Fibroblast of lung (primary cell): ENCODE measurements at places on chromosomes 1 and 21. TPM values are rescaled to one million over a fixed set of nuclear protein-coding genes. Genes with fewer than 3 reads are reported as not detected.

RIMKLA gene
- polyA plus RNA-seq, result 0.05 TPM in 1 of 2 replicates, not detected in the other

- no peak for DNase-seq
Observed at GRCh38 chr1:90046635-90047034, 51.7 kb downstream of the ZNF326 start.

GRCh38 chr1:222582099-222582774 is 7.5 kb downstream of the TAF1A start:
- no peak for DNase-seq

DNA sequence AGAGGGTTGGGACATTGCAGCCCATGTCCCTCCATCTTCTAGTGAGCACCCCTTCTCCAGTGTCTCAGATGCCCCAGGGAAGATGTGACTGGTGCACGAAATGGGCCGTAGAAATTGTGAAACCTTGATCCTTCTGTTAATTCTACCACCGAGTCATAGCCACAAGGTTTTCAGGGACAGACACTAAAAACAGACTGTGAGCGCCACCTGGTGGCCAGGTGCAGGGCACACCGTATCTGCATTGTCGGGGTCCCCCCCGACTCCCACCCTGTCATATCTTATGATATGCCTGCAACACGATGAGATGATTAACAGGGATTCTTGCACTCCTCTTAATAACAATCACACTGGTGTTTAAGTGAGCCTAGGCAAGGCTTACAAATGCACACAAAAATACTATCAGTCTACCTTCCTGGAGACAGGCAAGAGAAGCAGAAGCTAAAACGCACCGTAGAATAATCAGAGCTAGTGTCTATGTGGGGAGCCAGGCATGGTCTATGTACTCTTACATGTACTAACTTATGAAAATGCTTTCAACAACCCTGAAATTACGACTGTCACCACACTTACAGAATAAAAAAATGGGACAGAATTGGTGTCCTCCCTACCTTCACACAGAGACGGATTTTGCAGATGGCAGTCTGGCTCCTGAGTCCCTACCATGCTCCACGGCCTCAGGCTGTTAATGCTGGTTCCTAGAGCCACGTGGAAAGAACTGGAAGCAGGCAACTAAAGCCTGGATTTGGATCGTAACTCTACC is 57.9 kb downstream of the FHAD1 start:
- peak; percentile 44 for DNase-seq

GRCh38 chr1:66380452-66381212 is 153.3 kb upstream of the SGIP1 start:
- no peak for DNase-seq

GRCh38 chr1:62989497-62989896 is 205.6 kb downstream of the ATG4C start:
- no peak for DNase-seq

SLC1A7 gene
- 0.09 and 0.15 TPM in 2 replicates for polyA plus RNA-seq

KRTAP10-9 gene
- polyA plus RNA-seq, result not detected in 2 replicates

DNA sequence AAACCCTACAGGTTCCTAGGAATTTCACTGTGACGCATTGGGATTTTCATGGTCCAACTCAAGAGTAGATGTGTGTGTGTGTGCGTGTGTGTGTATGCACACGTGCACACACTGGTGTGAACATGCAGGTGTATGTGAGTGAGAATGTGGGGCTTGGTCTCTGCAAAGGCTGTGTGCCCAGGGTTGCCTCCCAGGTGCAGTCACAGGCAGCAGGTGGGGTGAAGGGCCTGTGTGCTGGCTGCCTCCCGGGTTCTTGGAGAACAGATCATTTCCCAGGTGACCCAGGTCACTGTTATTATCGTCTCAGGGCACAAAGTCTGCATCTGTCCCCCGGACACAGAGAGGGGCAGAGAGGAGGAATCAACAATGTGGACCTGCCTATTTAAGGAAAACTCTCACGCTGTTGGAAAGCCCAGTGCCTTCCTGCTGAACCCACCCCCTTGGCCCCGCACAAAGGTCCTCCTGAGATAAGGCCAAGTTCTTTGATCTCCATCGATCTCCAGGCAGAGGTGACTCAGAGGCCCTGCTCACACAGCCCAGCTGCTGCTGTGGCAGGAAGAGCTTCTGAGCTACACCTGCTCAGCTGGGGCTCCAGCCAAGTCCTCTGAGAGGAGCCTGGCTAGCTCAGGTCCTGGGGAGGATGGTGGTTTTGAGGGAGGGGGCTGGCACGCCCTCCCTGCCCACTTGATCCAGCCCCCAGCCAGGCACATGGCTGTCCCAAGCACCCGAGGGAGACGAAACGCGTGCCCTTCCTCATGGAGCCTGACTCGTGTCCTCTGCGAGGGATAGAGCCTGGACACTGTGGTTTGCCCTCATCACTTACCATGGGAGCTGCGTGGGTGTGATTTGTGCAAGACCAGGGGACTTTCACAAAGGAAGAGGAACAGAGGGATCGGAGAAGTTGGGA is 134.0 kb upstream of the ARHGEF16 start:
- DNase-seq, result no peak

VHLL gene
- not detected in 2 replicates for polyA plus RNA-seq

GRCh38 chr1:108096089-108096488 is 104.1 kb downstream of the SLC25A24 start:
- no peak for DNase-seq

DNA sequence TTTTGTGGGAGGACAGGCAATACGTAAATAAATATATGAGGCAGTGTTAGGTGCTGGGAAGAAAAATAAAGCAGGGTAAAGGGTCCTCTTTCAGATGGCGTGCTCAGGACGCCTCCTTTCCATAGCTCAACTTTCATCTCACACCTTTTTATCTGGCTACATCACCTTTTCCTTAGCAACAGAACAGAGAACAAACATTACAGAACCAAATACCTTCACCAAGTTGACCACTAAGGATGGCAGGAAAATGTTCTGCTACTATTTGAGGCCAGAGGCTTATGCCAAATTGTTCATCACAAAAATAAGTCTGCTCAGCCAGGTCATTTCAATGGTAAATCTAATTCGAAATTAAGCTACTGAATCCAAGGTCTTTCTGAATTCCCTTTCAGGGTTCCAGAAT is 149.2 kb upstream of the C1orf21 start:
- no peak for DNase-seq

DNA sequence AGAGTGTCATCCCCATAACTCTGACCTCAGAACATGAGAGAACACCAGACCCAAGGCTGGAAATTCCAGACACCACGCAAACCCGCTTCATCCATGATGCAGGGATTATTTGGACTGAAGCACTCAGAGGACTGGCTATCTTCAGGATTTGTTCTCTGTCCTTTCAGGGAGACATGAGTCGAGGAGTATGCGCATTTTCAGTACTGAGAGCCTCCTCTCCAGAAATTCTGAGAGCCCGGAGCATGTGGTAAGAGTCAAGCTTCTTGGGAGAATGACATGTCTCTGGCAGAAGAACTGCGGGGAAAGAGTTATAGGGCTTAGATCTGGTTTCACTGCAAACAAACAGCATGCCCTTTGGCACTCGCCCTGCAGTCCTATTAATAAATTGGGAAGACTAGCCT is 6.9 kb downstream of the LAX1 start:
- peak; percentile 63 for DNase-seq

- DNase-seq, result peak; percentile 26
Observed at GRCh38 chr1:23664837-23665795, 26.5 kb upstream of the RPL11 start.

- DNase-seq, result no peak
Observed at GRCh38 chr1:3417082-3417739, 37.3 kb upstream of the ARHGEF16 start.

DNA sequence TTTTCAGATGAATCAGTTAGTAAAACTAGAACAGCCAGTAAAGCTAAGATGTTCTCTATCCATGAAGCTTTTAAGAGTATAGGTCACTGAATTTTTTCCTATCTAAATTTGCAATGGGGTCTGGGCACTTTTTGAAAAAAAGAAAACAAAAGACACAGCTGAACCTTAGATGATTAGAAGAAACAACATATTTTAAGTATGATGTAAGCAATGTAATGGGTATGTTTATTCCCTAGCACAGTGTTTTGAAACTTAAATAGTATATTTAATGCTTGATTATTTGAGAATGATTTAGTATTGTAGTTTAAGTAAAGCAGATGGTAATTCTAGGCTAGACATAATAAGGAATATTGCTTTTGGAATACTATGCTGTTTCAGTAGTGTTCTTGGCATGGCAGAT is 36.2 kb downstream of the KCTD3 start:
- no peak for DNase-seq

DNA sequence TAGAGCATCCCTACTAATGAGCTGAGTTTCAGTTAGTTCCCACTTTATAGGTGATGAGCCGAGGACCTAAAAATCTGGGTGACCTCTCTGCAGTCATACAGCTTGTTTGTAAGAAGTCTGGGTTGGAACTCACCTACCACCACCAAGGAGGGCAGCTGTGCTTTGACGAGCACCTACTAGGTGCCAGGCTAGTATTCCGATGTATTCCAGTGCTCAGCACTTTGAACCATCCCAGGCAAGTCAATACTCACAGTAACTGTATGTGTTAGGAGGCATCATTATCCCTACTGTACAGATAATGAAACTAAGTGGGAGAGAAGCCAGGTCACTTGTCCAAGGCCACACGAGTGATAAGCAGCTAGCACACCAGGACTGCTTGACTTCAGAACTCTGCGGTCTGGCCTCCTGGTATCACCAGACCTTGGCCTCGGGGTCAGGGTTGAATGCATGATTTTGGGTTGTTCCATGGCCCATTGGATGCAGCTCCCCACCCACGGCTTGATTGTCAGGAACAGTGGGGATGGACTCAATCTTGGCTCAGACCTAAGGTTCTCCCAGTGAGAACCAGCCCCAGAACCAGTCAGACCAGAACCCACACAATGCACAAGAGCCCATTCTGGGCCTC is 20.7 kb downstream of the ECE1 start:
- DNase-seq, result no peak

CELA3A gene
- polyA plus RNA-seq, result not detected in 2 replicates

NEGR1 gene
- polyA plus RNA-seq, result 9.4 and 10.6 TPM in 2 replicates

- DNase-seq, result no peak
Observed at GRCh38 chr1:185325413-185325812, 8.4 kb upstream of the IVNS1ABP start.

DNA sequence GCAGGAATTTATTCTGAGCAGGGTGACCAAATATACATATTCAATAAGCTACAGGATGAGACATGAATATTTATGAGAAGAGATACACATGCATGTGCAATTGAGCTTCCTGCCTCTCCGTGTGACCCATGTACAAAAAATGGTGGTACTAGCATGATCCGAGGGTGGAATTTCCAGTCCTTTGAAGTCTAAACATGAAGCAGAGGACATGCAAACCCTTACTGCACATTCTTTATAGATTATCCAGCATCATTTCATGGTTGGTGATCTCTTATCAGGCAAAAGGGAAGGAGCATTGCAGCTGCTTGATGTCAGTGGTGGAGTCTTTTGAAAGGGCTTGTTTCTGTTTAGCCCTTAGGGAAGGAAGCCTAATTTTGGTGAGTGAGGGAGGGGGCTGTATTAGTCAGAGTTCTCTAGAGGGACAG is 448.6 kb downstream of the SETD4 start:
- no peak for DNase-seq

ERICH3 gene
- polyA plus RNA-seq, result not detected in 2 replicates

SPRR3 gene
- polyA plus RNA-seq, result not detected in 2 replicates

YOD1 gene
- polyA plus RNA-seq, result 2.5 and 3.0 TPM in 2 replicates

MARCKSL1 gene
- polyA plus RNA-seq, result 79.1 and 107 TPM in 2 replicates

- peak; percentile 22 for DNase-seq
Observed at GRCh38 chr1:205812271-205812877, 624 bp downstream of the SLC41A1 start.

GRCh38 chr1:226945106-226945857 is 5.2 kb downstream of the COQ8A start:
- no peak for DNase-seq

FMO3 gene
- 23.3 and 148 TPM in 2 replicates for polyA plus RNA-seq

DNA sequence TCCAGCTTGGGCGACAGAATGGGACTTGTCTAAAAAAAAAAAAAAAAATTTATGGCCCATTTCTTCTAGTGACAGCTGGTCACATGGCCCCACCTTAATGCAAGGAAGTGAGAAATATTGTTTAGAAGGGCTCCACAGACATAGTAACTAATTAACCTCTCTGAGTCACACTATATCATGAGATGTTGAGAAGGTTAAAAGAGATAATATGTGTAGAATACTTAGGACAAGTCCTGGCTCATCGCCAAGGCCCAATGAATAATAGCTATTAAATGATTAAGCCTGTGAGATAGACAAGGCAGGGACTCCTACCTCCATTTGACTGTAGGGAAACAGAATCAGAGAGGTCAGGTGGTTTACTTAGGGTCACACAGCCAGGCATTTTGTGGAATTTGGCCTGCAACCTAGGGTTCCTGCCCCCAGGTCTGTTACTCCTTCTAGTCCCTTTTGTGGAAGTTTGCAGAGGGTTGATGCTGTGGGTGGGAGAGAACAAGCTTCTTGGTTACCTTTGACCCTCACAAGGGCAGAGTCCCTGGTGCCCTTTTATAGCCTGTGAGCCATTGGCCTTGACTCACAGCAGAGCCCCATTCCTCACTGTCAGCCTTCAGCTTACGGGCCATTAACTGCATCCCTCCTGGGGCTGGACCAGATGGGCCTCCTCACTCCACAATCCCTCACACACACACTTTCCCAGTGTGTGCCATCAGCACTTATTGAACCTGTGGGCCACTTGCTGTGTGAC is 48.5 kb downstream of the OPRD1 start:
- peak; percentile 59 for DNase-seq

GRCh38 chr1:216750031-216750627 is 26.9 kb upstream of the ESRRG start:
- peak; percentile 59 for DNase-seq

GRCh38 chr1:41481109-41481775 is 3.2 kb downstream of the EDN2 start:
- no peak for DNase-seq

GREM2 gene
- 6.9 and 26.1 TPM in 2 replicates for polyA plus RNA-seq

DNA sequence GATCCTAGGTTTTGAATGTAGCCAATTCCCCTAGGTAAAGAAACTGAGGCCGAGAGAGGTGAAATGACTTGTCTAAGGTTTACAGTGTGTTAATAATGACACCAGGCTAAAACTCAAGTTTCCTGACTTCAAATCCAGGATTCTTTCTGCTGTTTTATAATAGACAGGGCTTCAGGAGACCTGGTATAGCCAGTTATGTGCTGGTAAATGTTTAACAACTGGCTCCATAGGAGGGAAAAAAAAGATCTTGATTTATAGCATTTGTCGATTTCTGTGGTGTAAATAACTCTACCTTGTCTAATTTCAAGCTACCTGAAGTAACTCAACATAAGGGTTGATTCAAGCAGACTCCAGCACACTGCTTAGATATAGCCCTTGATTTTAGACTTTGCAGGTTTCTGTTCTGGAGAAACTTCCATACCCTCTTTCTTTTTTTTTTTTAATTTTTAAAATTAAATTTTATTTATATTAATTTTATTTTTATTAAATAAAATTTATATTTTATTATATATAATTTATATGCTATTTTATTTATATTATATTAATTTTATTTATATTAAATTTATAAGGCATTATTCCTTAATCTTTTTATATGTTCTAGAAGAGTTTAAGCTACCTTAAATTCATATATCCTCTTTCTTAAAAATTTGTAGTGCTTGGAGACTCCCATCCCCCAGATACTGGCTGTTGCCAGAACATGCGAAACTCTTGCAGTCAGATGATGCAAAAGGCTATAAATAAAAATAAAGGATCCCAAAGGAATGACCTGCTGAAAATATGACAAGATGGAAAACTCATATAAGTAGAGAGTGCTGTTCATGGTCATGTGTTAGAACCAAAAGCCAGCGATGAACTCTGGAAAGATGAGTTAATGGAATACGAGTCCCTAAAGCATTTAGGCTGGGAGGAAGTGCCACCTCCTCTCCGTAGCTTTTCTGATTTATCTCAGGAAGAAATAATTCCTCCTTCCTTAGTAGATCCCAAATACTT is 35.4 kb upstream of the SRSF10 start:
- peak; percentile 94 for DNase-seq

FAM72C gene
- 0.77 and 2.3 TPM in 2 replicates for polyA plus RNA-seq

GRCh38 chr1:185987611-185988321 is 253.6 kb downstream of the HMCN1 start:
- no peak for DNase-seq

C1orf94 gene
- polyA plus RNA-seq, result 0.02 and 0.10 TPM in 2 replicates
